ENCODE measurements at places on chromosomes 12 and 14. TPM values are rescaled to one million over a fixed set of nuclear protein-coding genes. Genes with fewer than 3 reads are reported as not detected.

DNA sequence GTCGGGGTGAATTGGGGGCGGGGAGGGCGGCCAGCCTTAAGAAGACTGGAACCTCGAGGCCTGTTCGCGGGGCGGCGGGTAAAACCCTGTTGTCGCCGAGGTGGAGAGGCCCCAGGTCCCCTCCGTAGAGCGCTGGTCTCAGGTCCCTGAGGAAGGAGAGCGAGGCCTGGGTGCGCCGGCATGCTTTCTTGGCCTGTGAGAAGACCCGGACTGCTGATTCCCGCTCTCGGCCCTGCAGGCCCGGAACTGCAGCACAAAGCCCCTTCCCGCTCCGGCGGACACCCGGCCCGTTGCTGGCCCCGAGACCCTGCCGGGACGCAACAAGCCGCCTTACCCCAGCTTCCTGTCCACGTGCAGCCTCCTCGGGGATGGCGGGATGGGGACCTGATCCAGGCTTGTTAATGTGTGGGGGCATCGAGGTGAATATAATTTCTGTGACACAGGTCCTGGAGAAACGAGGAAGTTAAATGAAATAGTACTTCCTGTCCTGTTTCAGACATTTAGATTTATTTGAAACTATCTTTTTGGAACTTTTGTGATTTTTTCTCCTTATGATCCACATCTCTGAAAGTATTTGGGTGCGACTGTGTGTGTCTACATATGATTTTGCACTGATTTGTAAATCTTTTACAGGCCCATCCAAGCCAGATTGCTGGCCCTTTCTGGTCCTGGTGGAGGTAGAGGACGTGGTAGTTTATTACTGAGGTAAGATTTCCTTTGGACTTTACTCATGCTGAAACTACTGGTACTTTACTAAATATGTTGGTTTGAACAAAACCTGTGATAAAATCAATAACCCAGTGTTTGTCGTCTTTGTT lies 600 bp downstream of the PNN start:
- peaks cover 38% of the 10 kb centered on the region for H3K36me3 ChIP-seq
- peaks cover 16% of the 10 kb centered on the region for H3K4me1 ChIP-seq
- H3K27ac ChIP-seq = peak overlapping the region; percentile 87
- no peaks in the 10 kb centered on the region for H3K27me3 ChIP-seq

GRCh38 chr12:48002773-48003218 lies 1.5 kb downstream of the COL2A1 start:
- no peak for DNase-seq
- H3K27ac ChIP-seq = no peak overlapping the region
- peaks cover 25% of the 10 kb centered on the region for H3K27me3 ChIP-seq
- H3K4me1 ChIP-seq = peaks cover 45% of the 10 kb centered on the region
- peak overlapping the region; percentile 15 for H3K4me3 ChIP-seq

HOXC12 gene
- total RNA-seq = not detected

- H3K4me3 ChIP-seq = no peak overlapping the region
- H3K27ac ChIP-seq = no peak overlapping the region
- DNase-seq = no peak
- H3K36me3 ChIP-seq = no peaks in the 10 kb centered on the region
- no peaks in the 10 kb centered on the region for H3K4me1 ChIP-seq
- no peaks in the 10 kb centered on the region for H3K27me3 ChIP-seq
Measured at GRCh38 chr12:112577473-112578329, 159.0 kb downstream of the PTPN11 start.

DNA sequence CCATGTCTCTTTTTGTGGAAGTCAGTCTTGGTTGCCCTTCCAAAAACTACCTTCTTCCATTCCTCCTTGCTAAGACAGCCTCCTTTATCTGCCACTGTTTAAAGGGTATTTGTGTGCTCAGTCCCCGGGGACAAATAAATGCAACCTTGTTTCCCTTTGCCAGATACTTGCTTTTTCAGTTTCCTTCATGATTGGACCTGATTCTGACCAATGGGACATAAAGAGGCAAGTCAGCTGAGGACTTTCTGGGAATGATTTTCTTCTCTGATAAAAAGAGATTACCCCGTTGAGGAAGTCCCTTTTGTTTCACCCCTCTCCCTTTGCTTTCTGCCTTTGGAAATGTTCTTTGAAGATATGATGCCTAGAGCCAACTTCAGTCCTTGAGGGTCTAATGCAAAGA lies 7.4 kb upstream of the TUBA1B start:
- H3K36me3 ChIP-seq = no peaks in the 10 kb centered on the region
- no peaks in the 10 kb centered on the region for H3K27me3 ChIP-seq
- no peaks in the 10 kb centered on the region for H3K4me1 ChIP-seq
- no peak overlapping the region for H3K27ac ChIP-seq
- no peak for DNase-seq
- no peak overlapping the region for H3K4me3 ChIP-seq

- DNase-seq = no peak
- no peaks in the 10 kb centered on the region for H3K27me3 ChIP-seq
- no peaks in the 10 kb centered on the region for H3K4me1 ChIP-seq
- H3K27ac ChIP-seq = no peak overlapping the region
- H3K36me3 ChIP-seq = no peaks in the 10 kb centered on the region
Measured at GRCh38 chr14:55418411-55418810, 6.8 kb upstream of the ATG14 start.

DNA sequence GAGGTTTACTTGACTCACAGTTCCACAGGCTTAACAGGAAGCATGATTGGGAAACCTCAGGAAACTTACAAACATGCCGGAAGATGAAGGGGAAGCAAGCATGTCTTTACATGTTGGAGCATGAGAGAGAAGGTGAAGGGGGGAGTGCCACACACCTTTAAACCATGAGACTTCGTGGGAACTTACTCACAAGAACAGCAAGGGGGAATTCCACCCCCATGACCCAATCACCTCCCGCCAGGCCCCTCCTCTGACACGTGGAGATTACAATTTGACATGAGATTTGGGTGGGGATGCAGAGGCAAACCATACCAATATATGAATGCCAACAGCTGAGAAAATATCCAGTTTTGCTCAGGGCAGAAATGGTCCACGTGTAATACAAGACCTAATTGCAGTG lies 518.6 kb downstream of the VRK1 start:
- no peak overlapping the region for H3K27ac ChIP-seq
- no peak overlapping the region for H3K4me3 ChIP-seq
- no peaks in the 10 kb centered on the region for H3K36me3 ChIP-seq
- H3K27me3 ChIP-seq = no peaks in the 10 kb centered on the region
- DNase-seq = no peak

DNA sequence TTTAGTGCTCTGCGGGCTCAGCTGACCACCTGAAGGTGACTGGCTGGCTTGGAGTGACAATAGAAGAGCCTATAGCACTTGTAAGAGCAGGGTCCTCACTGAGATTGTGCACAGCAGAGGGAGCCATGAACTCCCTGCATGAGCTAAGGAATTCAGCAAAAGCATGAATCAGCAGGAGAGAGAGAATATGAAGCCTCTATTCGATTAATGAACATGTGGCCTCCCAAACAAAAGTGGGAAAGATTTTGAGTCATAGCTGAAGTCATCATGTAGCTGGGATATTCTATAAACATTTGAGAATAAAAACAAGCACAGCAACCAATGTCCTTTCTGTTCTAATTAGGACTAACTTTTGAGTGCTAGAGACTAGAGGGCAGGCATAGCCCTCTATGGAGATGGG lies 626.6 kb downstream of the DIO2 start:
- no peak for DNase-seq
- H3K4me1 ChIP-seq = no peaks in the 10 kb centered on the region
- H3K27me3 ChIP-seq = no peaks in the 10 kb centered on the region
- H3K36me3 ChIP-seq = no peaks in the 10 kb centered on the region
- H3K4me3 ChIP-seq = no peak overlapping the region
- no peak overlapping the region for H3K27ac ChIP-seq

GRCh38 chr14:72621387-72622065 lies 272.4 kb downstream of the DPF3 start:
- peaks cover 4% of the 10 kb centered on the region for H3K27me3 ChIP-seq
- DNase-seq = no peak
- H3K27ac ChIP-seq = no peak overlapping the region
- no peak overlapping the region for H3K4me3 ChIP-seq
- H3K4me1 ChIP-seq = no peaks in the 10 kb centered on the region
- no peaks in the 10 kb centered on the region for H3K36me3 ChIP-seq

- no peaks in the 10 kb centered on the region for H3K36me3 ChIP-seq
- no peak overlapping the region for H3K27ac ChIP-seq
Measured at GRCh38 chr14:69317102-69317755, 57.3 kb downstream of the GALNT16 start.

DNA sequence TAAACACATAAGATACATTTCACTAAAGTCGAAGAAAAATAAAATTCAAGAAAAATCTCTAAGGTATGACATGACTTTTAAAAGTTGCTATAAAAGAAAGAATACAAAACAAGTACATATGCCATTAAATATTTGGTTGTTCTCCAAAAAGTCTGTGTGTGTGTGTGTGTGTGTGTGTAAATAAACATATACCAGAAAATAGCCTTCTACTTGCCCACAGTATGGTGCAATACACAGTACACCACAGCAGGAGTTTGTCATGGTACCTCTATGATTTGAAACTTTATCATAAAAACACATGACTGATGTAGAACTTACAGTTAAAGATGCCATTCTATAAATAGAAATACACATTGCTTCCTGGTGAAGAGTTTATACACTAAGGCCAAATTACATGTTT lies 692.7 kb upstream of the MGAT4C start:
- H3K4me3 ChIP-seq = no peak overlapping the region
- no peaks in the 10 kb centered on the region for H3K36me3 ChIP-seq
- H3K4me1 ChIP-seq = no peaks in the 10 kb centered on the region
- H3K27me3 ChIP-seq = no peaks in the 10 kb centered on the region
- no peak for DNase-seq

GRCh38 chr12:84308211-84308610 lies 604.4 kb downstream of the SLC6A15 start:
- no peak overlapping the region for H3K27ac ChIP-seq
- DNase-seq = no peak
- H3K4me1 ChIP-seq = no peaks in the 10 kb centered on the region
- no peaks in the 10 kb centered on the region for H3K27me3 ChIP-seq

- H3K4me1 ChIP-seq = no peaks in the 10 kb centered on the region
- no peaks in the 10 kb centered on the region for H3K36me3 ChIP-seq
- DNase-seq = no peak
- H3K4me3 ChIP-seq = no peak overlapping the region
Measured at GRCh38 chr14:39293629-39294028, 59.9 kb downstream of the MIA2 start.

DNA sequence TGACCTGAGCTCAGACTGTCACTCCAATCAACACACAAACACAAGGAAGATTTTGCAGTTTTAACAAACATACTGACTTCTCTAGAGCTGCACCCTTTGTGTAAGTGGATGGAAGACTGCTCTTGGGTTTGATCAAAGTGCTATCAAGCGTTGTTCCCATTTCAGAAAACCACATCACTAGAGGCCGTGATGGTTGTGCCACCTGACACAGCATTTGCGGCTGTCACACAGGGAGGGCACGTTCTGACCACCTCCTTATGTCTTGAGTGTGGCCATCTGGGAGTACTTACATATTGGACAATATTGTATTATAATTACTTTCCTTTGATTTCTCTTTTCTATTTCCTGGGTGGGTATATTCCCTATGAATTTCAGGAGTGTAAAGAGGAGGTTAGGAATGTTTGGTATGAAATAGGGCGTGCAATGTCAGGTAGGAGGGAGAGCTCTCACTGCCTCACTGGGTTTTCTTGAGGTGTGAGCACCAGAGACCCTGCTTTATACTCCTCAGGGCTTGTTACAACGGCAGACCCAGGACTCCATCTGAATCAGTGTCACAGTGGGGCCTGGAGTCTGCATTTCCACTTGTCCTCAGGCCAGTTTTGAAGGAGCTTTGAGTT lies 74.3 kb downstream of the SYNE3 start:
- H3K27ac ChIP-seq = no peak overlapping the region
- peaks cover 68% of the 10 kb centered on the region for H3K36me3 ChIP-seq
- no peak overlapping the region for H3K4me3 ChIP-seq
- no peaks in the 10 kb centered on the region for H3K4me1 ChIP-seq

GRCh38 chr14:91901449-91902226 lies 34.3 kb upstream of the TC2N start:
- H3K27ac ChIP-seq = no peak overlapping the region
- no peak for DNase-seq
- H3K4me1 ChIP-seq = no peaks in the 10 kb centered on the region

GRCh38 chr12:3242199-3242863 lies 165.2 kb downstream of the TSPAN9 start:
- no peaks in the 10 kb centered on the region for H3K27me3 ChIP-seq
- no peaks in the 10 kb centered on the region for H3K36me3 ChIP-seq

NDRG2 gene
- total RNA-seq = 36.8 TPM

DNA sequence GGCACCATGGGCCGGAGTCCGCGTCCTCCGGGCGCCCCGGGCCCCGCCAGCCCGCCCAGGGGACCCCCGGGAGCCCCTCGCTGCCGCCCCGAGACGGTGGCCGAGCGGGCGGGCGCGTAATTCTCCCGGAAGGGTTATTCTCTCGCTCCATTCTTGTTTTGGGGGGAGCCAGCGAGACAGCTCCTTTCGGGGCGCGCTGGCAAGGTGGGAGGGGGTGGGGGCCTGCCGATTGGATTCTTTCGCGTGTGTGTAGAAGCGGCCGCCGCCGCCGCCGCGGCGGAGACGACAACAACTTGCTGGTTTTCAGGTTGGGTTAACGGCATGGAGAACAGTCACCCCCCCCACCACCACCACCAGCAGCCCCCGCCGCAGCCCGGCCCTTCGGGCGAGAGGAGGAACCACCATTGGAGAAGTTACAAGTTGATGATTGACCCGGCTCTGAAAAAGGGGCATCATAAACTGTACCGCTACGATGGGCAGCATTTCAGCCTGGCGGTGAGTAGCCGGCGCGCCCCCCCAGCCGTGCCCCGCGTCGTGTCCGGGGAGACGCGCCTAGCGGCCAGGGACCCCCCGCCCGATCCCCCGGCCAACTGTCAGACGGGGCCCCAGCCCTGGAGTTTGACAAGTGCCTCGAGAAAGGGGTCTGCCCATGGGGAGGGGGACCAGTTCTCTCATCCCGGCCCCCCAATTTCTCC lies 755 bp downstream of the SETD1B start:
- no peaks in the 10 kb centered on the region for H3K27me3 ChIP-seq
- H3K27ac ChIP-seq = peak overlapping the region; percentile 81
- peak overlapping the region; percentile 77 for H3K4me3 ChIP-seq
- no peak for DNase-seq
- H3K36me3 ChIP-seq = peaks cover 53% of the 10 kb centered on the region

IL26 gene
- total RNA-seq = not detected

GRCh38 chr12:19822476-19822875 lies 383.2 kb downstream of the AEBP2 start:
- no peak overlapping the region for H3K4me3 ChIP-seq
- H3K36me3 ChIP-seq = no peaks in the 10 kb centered on the region
- no peaks in the 10 kb centered on the region for H3K4me1 ChIP-seq
- H3K27ac ChIP-seq = no peak overlapping the region
- no peaks in the 10 kb centered on the region for H3K27me3 ChIP-seq

CLEC4A gene
- total RNA-seq = 0.41 TPM

- H3K36me3 ChIP-seq = no peaks in the 10 kb centered on the region
- H3K4me1 ChIP-seq = no peaks in the 10 kb centered on the region
- no peak overlapping the region for H3K4me3 ChIP-seq
- H3K27ac ChIP-seq = no peak overlapping the region
- no peak for DNase-seq
- H3K27me3 ChIP-seq = no peaks in the 10 kb centered on the region
Measured at GRCh38 chr14:74368441-74368840, 20.2 kb downstream of the VRTN start.

GRCh38 chr12:76457010-76457409 lies 102.6 kb downstream of the OSBPL8 start:
- peaks cover 14% of the 10 kb centered on the region for H3K4me1 ChIP-seq
- no peaks in the 10 kb centered on the region for H3K36me3 ChIP-seq
- no peak overlapping the region for H3K27ac ChIP-seq
- H3K27me3 ChIP-seq = no peaks in the 10 kb centered on the region
- DNase-seq = no peak
